ENCODE measurements at places on chromosomes 7 and 10. TPM values are rescaled to one million over a fixed set of nuclear protein-coding genes. Genes with fewer than 3 reads are reported as not detected.

The PRKAG2 gene
- total RNA-seq = 16.0 TPM

The GPR15LG gene
- total RNA-seq = not detected

The CUTC gene
- 13.7 TPM for total RNA-seq

The UNC5B gene
- 231 TPM for total RNA-seq

The WIPF3 gene
- 1.5 TPM for total RNA-seq

The SPDYE1 gene
- not detected for total RNA-seq

The CDHR1 gene
- 1.3 TPM for total RNA-seq

The ZC3HAV1L gene
- total RNA-seq = 12.4 TPM

The SORBS1 gene
- total RNA-seq = 103 TPM

The CRYGN gene
- not detected for total RNA-seq

The COL28A1 gene
- total RNA-seq = not detected

The PGAM2 gene
- not detected for total RNA-seq

The MMS19 gene
- total RNA-seq = 127 TPM

The ASB15 gene
- not detected for total RNA-seq

The FAS gene
- total RNA-seq = 23.0 TPM

The HYCC1 gene
- 93.8 TPM for total RNA-seq

The EPHA1 gene
- total RNA-seq = 7.1 TPM

The DLX5 gene
- total RNA-seq = 0.18 TPM

The MSANTD7 gene
- 17.9 TPM for total RNA-seq

The HOXA4 gene
- 0.31 TPM for total RNA-seq

The PSPH gene
- total RNA-seq = 38.1 TPM

The NACAD gene
- 3.5 TPM for total RNA-seq

The LDB3 gene
- total RNA-seq = 0.36 TPM
